ENCODE measurements at places on chromosomes 7 and 10.

DNA sequence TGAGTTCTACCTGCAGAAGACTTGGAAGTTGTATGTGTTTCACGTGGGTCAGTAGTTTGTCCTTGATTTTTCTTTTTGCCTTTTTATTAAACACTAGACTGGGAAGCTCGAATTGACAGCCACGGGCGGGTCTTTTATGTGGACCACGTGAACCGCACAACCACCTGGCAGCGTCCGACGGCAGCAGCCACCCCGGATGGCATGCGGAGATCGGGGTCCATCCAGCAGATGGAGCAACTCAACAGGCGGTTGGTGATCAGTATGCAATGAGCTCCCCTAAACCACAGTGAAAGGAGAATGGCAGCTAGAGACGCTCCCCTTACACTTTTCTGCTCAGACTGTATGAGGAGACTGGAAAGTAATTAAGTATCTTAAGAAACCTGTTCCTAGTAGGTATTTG lies 126.7 kb upstream of the STK17A start:
- DNase-seq: no peak

- DNase-seq: no peak
These were observed 54.4 kb downstream of the MYPN start for GRCh38 chr10:68163735-68164134.

GRCh38 chr10:47331491-47331890 lies 9.2 kb downstream of the GDF2 start:
- no peak for DNase-seq

- no peak for DNase-seq
These were observed 99.3 kb downstream of the FAM53B start for GRCh38 chr10:124644771-124645415.

GRCh38 chr7:149171892-149172533 lies 23.3 kb upstream of the ZNF282 start:
- DNase-seq: no peak

DNA sequence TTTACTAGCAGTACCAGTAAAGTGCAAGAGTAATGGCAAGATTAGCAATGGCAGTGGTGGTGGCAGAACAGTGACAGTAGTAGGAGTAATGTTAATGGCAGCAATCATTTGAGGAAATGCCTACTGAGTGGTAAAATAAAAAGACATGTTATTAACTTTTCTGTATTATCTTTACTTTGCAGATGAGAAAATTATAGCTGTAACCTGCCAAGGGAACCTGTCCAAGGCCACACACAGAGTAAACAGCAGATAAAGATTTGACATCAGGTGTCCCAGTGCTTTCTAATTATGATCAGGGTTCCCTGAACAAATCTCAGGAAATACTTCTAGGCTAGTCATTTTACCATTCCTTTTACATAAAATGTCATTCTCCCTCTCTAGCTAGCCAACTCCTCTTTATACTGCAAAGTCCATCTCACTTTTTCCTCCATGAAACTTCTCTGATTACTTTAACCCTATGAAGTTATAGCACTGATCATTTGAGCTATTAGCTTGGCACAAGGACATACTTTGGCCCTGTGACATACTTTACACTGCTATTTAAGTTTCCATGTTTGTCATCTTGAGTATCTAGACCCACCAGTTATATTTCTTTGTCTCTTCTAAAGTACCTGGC lies 219.1 kb downstream of the TAX1BP1 start:
- DNase-seq: no peak

DNA sequence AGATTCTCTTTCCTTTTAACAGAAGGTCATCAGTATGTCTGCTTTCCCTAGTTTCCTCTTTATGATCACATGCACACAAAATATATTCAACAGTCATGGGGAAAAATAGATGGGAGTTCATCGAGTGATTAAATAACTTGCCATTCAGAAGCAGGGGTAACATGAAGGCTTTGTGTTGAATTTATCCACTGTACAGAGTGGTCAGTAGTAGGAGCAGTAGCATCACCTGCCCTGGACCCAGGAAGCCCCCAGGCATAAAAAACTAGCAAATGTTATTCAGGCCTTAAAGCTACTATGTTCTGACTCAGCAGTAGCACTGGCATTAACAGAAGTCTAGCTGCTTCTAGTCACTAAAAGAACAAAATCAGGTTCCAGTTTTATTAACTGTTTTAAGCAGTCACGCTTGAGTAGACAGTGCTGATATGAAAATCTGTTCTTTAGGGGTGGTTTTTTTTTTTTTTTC lies 31.4 kb upstream of the FAM133B start:
- no peak for DNase-seq

GRCh38 chr10:93745408-93746065 lies 12.2 kb upstream of the LGI1 start:
- DNase-seq: no peak

DNA sequence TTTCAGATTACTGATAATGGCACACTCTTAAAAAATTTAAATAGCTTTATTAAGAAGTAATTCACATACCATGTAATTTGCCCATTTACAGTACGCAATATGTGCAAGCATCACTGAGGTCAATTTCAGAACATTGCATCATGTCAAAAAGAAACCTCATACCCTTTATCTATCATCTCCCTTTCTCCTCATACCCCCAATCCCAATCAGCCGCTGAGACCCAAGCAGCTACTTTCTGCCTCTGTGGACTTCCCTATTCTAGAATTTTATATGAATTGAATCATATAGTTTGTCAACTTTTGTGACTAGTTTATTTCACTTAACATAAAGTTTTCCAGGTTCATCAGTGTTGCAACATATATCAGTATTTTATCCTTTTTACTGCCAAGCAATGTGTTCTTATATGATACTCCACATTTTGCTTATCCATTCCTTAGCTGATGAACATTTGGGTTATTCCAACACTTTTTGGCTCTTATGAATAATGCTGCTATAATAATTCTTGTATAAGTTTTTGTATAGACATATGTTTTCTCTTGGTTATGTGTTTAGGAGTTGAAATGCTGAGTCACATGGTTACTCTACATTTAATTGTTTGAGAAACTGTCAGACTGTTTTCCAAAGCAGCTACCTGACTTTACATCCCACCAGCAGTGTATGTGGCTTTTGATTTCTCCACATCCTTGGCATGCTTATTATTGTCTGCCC lies 26.9 kb upstream of the TPK1 start:
- DNase-seq: no peak

DNA sequence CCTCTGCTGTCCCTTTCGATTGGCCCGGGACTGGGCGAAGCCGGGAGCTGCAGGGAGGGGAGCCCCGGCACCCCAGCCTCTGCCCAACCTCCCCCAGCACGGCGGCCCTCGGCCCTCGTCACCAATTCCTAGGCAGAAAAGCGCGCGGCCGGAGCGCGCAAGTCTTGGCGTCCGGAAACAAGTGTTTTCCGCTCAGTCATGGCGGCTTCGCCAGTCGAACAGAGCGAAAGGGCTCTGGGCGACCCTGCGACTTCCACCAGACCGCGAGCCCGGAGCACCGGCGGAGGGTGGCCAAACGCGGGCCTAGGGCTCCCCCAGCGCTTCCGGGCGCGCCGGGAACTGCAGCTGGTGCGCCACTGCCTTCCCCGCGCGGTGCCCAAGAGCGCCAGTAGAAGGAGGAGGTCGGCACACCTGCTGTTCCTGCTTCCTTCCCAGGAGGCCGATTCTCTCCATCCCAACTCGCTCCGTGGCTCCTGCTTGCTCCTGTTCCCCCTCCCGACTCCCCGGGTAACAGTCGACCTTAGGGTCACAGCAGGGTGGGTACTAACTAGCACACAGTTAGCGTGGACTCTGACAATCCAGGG lies 729.9 kb downstream of the ZWINT start:
- DNase-seq: no peak

DNA sequence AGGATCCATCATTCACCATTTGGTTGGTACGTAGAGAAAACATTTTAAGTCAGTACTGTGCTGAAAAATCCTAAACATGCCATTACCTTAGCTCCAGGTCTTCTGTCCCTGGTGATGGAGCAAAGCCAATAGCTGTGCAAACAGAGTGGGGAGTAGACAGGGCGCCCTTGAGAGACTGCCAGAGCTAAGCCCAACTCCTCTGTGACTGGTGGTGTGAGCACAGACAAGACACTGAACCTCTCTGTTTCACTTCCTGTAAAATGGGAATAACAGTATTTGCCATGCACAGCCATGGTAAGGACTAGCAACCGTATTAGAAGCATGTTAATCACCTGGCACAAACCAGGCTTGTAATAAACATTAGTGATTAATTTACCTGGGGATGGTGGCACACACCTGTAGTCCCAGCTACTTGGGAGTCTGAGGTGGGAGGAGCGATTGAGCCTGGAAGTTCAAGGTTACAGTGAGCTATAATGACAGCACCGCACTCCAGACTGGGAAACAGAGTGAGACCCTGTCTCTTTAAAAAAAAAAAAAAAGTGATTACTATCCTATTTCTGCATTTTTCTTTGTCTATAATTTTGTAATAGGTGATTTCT lies 28.7 kb downstream of the LYZL1 start:
- DNase-seq: no peak

DNA sequence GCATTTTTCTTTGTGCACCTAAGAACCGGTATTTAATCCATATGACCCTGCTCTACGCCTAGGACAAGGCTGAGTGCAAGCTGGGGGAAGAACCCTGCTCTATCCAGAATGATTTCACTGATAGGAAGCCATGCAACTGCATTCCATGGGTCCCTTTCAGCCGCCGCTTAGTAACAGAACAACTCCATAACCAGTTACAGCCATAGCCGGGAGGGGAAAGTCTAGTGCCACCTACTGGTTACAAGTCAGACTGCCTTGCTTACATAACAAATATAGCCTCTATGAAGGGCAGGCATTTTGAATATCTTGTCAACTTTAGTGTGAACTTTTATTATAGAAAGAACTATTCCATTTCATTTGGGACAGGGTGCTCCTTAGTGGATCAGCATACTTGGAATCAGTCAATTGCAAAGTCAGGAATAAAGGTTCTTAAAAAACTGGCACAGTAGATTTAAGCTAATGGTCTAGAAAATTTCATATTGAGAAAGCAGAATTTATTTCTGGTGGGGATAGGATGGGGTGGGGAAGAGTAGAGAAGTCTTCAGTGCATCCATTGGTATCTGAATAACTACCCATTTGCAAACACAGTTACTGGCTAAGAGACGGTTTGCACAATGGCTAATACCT lies 521.7 kb downstream of the ADRA2A start:
- peak; percentile 63 for DNase-seq

- DNase-seq: no peak
These were observed 14.2 kb upstream of the HPS1 start for GRCh38 chr10:98460837-98461499.

GRCh38 chr10:72765051-72765745 lies 73.3 kb downstream of the MCU start:
- no peak for DNase-seq

GRCh38 chr7:128672927-128673517 lies 930 bp downstream of the GARIN1A start:
- DNase-seq: no peak

DNA sequence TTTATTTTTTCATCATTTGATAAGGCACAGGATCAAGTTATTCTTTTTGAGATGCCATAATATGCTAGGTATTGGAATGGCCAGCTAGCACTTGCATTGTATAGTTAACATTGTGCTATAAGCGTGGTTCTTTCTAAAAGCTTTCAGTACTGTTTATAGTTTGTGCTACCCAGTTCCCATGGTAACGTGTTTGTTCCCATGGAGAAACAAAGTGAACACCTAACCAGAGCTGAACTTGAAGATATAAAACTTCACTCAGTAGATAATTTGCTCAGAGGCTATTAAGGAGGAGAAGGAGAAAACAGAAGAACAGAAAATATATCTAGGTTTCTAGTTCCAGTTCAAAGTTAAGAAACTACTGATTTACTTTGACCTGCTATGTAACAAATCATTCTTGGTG lies 23.6 kb upstream of the ITGB8 start:
- no peak for DNase-seq

DNA sequence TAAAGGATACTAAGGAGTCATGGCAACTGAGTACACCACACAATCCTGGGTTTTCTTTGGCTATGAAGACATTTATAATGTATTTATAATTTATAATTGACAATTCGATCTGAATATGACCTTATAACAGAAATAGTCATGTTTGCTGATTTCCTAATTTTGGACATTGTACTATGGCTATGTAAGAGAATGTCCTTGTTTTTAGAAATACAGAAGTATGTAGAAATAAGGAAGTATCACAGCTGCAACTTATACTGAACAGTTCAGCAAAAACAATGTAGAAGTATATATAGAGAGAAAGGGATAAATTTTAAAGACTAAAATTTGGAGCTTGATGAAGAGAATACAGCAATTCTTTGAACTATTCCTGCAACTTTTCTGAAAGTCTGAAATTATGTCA lies 32.6 kb downstream of the PRLHR start:
- DNase-seq: no peak

DNA sequence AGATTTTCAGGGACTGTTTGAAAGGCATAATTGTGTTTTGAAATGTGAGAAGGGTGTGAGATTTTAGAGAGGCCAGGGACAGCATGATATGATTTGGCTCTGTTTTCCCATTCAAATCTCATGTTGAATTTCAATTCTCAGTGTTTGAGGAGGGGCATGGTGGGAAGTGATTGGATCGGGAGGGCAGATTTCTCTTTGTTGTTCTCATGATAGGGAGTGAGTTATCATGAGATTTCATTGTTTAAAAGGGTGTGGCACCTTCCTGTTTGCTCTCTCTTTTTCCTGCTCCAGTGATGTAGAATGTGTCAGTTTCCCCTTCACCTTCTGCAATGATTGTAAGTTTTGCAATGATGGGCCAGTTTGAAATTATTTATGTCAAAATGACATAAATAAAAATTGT lies 113.0 kb upstream of the PCDH15 start:
- DNase-seq: no peak

DNA sequence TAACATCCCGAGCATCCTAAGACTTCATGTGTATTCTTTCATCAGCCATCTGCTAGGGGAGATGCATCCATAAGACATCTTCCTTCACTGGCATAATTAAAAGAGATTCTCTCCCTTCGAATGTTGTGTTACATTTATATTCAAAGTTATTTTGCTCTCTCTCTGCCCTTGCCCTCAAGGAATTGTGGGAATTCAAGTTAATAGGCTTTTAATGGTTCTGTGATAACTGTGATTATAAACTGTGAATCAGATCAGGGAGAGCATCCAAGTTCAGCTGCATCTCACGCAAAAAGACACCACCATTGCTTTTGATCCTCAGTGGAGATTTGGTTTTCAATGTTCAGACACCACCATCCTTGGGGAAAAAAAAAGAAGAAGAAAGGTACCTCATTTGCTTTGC lies 9.2 kb upstream of the TEX36 start:
- DNase-seq: no peak

GRCh38 chr7:89377219-89377618 lies 581.7 kb upstream of the TEX47 start:
- no peak for DNase-seq

DNA sequence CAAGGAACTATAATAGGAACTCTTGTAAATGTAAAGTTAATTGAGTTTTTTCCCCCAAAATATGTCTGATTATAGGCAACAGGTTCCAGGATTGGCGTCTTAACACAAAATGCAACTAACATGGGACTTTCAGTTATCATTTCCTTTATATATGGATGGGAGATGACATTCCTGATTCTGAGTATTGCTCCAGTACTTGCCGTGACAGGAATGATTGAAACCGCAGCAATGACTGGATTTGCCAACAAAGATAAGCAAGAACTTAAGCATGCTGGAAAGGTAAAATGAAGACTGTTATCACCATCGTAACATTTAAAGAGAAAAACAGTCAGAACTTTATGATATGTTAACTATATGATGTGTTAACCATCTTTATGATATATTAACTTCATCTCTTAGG lies 63.7 kb downstream of the SP8 start:
- no peak for DNase-seq

- no peak for DNase-seq
These were observed 147.9 kb downstream of the DNAH11 start for GRCh38 chr7:21690705-21691104.

GRCh38 chr10:91511549-91512330 lies 101.6 kb downstream of the HECTD2 start:
- DNase-seq: no peak

- no peak for DNase-seq
These were observed 46.7 kb downstream of the PROSER2 start for GRCh38 chr10:11869743-11870460.

Measured in ascending aorta (tissue), 2 donors.